ENCODE measurements at places on chromosomes 7 and 10.

GRCh38 chr10:81130014-81130413 is 592.3 kb downstream of the SH2D4B start:
- no peak for DNase-seq

GRCh38 chr7:32191305-32191704 is 121.1 kb upstream of the PDE1C start:
- no peak for DNase-seq

DNA sequence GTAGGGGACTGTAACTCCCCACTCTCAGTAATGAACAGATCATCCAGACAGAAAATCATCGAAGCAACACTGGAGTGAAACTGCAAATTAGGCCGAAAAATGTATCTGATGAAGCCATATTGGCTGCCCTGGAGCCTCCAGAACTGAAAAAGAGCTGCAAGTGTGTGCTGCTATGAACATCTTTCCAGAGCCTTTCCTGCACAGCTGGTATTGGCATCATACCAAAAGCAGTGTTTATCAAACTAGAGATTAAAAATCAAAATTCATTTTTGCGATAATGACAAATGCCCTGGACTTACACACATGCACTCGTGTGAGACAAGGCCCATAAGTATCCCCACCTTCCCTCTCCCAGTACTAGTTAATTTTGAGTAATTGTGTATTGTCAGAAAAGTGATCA is 6.8 kb upstream of the CLDN12 start:
- no peak for DNase-seq

GRCh38 chr7:128247640-128248194 is 6.6 kb downstream of the LEP start:
- no peak for DNase-seq

GRCh38 chr7:96136600-96137239 is 185.2 kb downstream of the SLC25A13 start:
- DNase-seq, result no peak

GRCh38 chr10:86170255-86171108 is 196.1 kb downstream of the GRID1 start:
- DNase-seq, result no peak

DNA sequence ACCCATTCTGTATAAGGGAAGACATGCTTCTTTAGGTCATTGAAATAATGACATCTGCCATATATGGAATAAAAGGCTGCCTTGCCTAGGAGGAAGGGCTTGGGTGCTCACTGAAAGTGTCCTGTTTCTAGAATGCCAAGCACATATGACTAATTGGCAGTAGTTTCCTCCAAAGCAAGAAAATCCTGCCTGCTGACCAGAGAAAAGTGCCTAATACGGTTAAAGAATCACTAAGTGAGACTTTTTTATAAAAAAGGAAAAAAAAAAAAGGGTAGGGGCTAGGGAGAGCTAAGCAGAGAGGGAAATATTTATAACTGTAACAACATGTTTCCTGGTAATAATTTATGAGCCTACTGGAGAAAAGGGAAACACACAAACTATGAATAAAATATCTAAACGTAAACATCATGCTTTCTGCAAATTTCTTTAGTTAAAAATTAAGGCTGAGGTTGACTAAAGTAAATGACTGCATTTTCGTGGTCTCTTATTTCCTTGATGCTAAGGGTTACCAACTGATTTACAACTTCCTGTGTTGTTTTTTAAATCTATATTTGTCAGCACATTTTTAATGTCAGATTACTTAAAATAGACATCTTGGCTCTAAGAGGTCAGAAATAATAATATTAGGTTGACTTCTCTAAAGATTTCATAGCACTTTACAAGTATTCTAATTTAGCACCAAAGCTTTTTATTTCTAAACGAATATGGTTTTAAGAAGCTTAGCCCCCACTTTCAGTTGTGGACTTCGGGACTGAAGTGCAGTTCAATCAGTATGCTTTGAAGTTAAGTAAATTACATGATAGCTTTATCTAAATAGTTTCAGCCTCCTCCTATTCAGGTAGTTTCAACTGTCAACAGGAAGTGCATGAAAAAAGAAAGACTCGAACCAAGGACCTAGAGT is 89.6 kb downstream of the CABCOCO1 start:
- DNase-seq, result peak; percentile 93

DNA sequence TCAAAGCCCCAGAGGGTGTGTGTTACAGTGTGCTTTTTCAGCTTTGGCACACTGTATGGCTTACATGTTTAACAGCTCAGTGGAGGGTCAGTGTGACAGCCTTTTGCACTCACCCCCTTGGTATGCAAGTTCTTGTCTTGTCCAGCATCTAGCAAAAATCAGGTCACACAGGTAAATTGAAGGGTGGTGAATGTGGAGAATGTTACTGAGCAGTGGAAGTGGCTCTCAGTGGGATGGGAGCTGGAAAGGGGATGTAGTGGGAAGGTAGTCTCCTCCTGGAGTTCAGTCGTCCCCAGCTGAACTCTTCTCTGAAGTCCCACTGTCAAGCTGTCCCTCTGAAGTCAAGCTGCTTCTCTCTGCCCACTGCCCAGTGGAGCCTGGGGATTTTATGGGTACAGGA is 21.0 kb upstream of the C10orf90 start:
- no peak for DNase-seq

GRCh38 chr10:61248013-61248412 is 205.2 kb downstream of the TMEM26 start:
- no peak for DNase-seq

- no peak for DNase-seq
These were observed 283.0 kb upstream of the KLF6 start for GRCh38 chr10:4067931-4068561.

DNA sequence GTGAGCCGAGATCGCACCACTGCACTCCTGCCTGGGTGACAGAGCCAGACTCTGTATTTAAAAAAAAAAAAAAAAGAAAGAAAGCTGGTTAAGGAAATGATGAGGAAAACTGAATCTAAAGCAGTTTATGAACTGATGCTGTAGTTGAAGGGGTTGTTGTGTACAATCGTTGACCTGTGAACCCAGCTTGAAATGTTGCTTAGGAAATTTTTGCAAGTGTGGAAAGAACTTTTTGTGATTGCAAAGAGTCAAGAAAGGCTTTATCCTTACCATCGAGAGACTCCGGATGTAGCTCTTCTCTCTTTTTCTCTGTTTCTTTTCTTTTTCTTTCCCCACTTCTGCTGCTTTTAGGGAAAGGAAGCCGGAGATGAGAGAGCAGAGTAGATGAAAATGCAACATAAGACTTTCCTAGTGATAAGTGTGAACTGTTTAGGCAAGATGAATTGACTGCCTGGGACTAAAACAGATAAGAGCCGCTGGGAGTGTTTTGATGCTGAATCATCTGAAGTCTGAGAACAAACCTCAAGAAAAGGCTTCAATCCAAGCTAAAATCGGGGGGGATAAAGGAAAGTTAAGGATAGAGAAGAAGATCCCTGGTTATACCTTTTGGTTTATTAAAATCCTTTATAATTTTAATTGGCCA is 69.0 kb downstream of the TAF3 start:
- DNase-seq, result no peak

DNA sequence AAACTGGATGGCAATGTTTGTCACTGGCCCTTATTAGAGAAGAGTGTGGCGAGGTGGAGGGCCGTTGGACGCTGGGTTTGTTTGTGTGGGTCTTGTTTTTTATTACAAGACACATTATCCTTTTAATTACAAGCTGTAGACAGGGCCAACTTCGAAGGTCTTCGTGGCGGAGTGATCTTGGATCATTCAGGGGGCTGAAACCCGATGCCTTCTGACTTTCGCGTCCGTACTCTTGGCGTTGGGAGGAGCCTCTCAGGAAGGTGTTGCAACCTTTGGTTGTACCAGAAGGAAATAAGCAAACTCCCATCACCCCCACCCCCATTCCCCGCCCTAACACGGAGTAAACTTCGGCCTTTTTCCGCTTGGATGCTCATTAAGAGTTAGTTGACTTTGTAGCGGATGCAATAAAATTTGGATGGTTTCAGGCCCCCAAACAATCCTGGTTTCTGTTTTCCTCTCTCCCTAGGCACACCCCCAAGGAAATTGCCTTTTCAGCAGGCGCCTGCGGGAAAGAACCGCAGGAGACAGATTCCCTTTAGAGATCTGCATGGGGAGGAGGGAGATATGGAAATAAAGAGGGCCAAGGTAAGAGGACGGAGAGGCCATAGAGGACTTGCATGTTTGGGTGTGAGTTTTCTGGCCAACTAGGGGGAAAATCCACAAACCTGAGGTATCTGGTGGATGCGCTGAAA is 294.5 kb upstream of the NFE2L3 start:
- peak; percentile 36 for DNase-seq

DNA sequence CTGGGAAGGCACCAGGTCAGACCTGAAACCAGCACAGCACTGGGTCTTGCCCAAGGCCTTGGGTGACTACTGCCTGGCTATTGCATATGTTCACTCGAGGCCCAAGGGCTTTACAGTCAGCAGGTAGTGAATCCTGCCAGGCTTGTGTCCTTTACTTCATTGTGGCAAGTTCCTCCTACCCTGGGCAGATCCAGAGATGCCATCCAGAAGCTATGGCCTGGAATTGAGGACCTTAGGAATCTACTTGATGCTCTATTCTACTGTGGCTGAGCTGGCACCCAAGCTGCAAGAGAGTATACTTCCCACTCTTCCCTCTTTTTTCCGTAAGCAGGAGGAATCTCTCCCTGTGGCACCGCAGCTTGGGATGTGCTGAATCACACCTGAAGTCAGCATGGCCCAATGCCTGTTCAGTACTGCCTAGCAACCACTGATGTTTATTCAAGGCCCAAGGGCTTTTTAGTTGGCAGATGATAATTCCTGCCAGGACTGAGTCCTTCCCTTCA is 246.7 kb upstream of the CTBP2 start:
- DNase-seq, result no peak

DNA sequence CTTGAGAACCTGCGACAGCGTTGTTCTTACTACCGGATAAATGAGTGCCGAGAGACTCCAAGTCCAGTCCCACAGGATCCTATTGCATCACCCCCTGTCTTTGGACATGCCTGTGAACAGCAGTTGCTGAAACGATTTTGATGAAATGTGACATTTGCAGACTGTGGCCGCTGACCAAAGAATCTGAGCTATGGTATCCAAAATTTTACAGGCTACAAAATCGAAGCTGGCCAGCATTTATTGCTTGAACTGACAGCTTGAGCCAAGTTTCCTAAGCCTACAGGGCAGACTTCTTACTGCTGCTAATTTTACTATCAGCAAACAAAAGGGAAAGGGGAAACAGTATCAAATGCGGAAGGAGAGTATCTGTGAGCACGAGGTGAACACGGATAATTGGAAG is 12.1 kb upstream of the NPVF start:
- DNase-seq, result no peak

- no peak for DNase-seq
These were observed 77.5 kb upstream of the PDE1C start for GRCh38 chr7:32147546-32148268.

DNA sequence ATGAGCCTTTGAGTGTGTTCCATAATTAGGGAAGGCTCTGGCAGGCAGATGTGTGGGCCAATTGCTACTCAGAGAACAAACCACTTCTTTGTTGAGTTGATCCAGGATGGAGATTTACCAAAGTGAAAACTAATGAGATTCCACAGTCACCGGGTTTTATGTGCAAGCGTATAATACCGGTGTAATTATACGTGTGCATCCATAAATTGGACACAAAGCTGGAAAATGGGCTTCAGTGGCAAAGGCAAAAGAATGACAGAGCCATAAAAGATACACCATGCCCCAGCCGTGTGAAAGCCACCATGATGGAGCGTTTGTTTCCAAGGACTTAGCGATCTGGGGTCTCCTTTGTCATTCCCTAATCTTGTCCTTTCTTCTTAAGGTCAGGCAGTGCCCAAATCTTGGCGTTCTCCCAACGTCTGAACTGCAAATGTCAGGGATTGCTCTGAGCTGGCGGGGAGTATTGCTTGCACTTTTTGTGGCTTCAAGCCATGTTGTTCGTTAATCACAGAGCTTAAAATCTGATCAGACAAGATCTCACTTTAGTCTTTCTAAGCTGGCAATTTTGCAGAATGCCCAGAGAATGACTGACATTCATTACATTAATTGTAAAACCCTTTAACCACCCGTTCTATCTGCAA is 70.1 kb downstream of the NPTX2 start:
- no peak for DNase-seq

- DNase-seq, result no peak
These were observed 61.0 kb downstream of the TRUB1 start for GRCh38 chr10:114998993-114999392.

DNA sequence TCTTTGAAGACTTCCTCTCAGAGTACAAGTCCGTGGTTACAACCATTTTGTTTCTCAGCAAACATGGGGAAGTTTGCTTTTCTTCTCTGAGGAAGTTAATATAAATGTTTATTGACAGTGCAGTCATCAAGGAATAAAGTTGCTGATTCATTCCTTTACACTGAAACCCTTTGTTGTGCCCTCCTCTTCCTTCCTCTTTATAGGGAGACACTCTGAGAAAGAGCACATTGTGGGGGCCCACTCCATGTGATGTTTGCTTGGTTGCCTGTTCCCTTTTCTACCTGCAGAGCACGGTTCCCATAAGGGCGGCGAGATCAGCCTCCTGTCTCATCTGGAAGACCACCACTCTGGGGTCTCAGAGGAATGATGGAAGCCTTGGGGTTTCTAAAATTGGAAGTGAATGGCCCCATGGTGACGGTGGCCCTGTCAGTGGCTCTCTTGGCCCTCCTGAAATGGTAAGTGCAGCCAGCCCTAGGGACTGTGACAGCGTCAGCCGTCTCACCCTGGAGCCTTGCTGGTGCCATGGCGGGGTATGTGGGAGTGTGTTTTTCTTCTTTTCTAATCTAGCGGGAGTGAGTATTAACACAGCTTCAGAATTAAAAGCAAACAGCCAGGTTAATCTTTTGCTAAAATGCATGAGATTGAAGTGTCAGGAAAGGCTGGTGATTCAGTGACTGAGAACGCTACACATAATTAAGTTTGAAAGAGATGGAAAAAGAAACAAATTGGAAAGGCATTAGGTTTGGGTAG is at the start of gene TBXAS1:
TBXAS1 (plus strand) TSS at position 240 of the 750 bp plus-strand sequence; CDS start at position 367, 127 bp downstream.
- DNase-seq, result peak; percentile 87

- no peak for DNase-seq
These were observed 34.8 kb downstream of the TFPI2 start for GRCh38 chr7:93855797-93856196.

DNA sequence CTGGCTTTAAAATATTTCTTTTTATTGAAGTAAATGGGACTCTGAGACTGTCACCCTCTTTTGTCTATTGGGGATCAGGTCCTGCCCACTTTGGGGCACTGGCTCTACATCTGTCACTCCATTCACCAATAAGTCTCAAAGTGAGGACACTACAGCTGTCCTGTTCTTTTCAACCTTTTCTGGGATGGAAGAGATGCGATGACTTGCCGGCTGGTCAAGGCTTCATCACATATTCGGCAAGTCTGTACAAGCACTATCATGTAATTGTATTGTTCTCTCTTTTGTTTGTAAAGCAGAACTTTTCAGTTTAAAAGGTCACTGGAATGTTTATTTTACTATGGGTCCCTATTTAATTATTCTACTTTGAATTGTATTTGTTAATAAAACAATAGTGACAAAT is 17.7 kb upstream of the SP8 start:
- no peak for DNase-seq

- no peak for DNase-seq
These were observed 326.2 kb upstream of the AUTS2 start for GRCh38 chr7:69272101-69272500.

DNA sequence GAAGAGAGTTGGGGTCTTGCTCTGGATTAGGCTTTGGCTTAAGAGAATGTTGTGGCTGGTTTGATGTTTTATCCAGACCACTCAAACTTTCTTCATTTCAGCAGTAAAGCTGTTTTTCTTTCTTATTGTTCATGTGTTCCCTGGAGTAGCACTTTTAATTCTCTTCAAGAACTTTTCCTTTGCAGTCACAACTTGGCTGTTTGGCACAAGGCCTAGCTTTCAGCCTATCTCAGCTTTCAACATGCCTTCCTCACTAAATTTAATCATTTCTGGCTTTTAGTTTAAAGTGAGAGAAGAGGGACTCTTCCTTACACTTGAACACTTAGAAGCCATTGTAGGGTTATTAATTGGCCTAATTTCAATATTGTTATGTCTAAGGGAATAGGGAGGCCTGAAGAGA is 18.1 kb downstream of the CCDC126 start:
- no peak for DNase-seq

Measured in epithelial cell of proximal tubule (primary cell).